ENCODE measurements at places on chromosomes 2 and 18.

DNA sequence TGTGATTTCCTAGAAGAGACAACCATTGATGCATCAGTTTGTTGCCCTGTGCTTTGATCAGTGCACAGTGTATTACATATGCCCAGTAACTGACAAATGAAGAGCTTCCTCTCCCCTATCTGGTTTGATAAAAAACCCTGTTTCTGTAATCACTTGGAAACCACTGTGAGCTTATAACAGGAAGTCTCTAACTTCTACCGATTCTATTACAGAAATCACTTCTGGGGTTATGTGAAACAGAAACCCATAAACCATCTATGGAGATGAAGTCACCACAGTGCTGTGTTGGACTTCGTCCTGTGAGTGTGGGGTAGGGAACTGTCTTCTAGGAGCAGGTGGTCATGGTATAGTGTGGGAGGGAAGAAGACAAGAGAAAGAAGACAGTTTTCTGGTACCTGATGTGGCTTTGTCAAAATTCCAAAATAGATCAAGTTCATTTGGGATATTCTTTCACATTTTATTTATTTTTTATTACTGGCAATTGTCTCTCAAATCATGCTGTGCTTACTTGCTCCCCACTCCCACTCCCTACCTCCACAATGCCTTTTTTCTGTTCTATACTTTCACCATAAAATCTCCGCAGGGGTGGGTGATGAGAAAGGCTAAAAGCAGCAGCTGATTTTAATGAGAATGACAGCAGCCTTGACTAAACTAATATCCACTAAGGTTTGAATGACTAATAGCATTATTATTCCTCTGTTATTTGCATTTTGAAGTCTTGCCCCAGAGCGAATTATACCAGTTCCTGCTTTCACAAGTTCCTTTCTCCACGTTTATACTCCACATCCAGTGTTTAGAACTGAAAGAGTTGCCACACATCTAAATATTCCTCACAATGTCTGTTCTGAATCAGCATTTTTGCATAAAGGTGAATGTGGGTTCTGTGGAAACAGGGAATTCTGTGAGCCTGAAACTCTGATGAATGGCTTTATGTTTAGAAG is 41.7 kb upstream of the RND3 start:
- DNase-seq, result no peak

- DNase-seq, result no peak
These were observed 17.0 kb downstream of the STAT1 start for GRCh38 chr2:190996947-190997346.

DNA sequence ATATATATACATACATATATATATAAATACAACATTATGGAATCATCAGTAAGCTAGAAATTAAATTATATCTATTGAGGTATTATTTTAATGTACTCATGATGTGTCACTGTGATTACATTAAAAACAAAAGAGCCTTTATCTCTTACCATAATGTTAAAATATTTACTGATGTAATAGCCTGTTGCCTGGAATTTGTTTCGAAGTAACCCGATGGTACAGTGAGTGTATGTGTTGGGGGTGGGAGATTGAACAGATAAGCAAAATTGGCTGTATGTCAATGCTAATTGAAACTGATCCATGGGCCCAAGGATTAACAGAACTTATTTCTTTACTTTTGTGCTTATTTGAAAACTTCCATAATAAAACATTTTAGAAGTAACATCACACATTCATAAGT is 1473.2 kb downstream of the LRP1B start:
- no peak for DNase-seq

DNA sequence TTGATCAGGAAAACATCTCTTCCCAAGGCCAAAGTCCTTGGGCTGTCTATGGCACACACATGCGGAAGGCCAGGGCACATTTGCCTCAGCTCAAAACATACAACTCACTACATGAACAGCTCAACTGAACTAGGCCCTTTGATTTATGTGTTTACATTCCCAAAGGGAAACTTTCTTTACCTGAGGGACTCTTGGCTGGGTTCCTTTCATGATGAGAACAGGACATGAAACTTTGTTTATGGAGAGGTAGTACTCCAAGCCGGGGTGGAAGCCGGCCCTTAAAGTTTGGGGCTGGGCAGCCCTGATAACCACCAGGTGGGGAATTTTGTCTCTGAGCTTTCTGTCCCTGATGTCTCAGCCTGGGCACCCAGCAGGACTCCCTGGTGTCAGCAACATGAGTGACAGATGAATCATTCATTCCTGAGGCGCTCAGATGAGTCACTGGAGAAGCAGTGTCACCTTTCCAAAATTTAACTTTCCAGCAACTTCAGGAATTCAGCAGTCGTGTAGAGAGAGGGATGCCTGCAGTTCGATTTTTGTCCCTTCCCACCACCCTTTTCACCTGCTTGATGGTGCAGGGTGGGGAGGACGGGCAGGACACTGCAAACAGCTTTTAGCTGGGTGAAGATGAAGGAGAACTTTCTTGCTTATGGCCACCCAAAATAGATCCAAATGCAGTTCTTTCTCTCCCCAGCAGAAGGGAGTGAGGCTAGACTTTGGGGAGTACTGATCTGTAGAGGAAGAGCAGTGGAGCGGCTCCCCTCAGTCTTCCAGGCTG is 331.6 kb downstream of the DYSF start:
- DNase-seq, result no peak

DNA sequence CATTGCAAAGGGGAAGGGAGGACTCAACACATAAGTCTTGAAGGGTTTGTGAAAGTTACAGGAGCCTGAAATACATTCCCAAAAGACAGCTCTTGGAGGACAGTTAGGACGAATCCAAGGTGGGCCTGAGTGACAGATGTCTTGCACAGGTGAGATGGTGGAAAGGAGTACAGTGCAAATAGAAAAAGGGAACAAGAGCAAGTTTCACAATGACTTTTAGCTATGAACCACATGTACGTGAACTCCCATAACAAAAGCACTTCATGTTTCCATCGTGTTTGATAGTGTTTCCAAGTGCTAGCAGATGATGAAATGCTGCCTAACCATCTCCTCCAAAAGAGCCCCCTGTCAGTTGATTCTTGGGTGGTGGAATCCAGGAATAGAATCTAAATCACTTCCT is 1.8 kb downstream of the IL18RAP start:
- no peak for DNase-seq

- no peak for DNase-seq
These were observed 115.6 kb upstream of the GPC1 start for GRCh38 chr2:240319855-240320203.

DNA sequence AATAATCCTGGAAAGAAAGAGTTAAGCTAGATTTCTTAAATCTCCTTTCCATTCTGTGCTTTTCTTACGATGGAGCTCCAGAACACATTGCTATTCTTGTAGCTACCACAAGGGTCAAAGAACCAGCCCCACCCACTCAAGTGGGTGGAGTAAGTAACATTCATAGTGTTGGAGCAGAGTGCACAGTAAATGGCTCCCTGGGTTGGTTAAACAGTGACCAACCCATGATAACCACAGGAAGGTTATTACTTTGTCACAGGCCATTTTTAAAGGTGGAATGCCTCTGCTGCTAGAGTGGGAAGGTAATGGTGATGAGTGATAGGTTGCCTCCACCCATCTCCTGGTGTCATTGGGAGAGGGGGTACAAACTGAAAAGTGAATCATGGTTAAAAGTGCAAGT is 13.9 kb downstream of the ARPC2 start:
- DNase-seq, result no peak

DNA sequence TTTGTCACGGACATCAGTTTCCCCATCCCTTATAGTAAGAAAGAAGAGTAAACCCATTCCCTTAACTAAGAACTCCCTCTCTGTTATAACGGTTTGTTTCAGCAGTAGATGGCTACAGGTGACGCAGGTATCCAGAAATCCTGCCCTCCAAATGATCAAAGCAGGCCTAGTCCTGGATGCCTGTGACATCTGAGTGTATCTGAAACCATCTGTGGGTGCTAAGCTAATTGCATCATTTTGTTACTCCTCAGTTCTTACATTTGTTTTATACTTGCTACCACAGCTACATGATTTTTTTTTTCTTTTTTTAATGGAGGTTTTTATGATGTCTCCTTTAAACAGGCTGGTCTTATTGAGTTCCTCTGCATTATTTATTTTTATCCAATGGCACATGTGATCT is 55.1 kb downstream of the AAK1 start:
- no peak for DNase-seq

- DNase-seq, result peak; percentile 85
These were observed 154.3 kb downstream of the EIPR1 start for GRCh38 chr2:3223080-3223923.

DNA sequence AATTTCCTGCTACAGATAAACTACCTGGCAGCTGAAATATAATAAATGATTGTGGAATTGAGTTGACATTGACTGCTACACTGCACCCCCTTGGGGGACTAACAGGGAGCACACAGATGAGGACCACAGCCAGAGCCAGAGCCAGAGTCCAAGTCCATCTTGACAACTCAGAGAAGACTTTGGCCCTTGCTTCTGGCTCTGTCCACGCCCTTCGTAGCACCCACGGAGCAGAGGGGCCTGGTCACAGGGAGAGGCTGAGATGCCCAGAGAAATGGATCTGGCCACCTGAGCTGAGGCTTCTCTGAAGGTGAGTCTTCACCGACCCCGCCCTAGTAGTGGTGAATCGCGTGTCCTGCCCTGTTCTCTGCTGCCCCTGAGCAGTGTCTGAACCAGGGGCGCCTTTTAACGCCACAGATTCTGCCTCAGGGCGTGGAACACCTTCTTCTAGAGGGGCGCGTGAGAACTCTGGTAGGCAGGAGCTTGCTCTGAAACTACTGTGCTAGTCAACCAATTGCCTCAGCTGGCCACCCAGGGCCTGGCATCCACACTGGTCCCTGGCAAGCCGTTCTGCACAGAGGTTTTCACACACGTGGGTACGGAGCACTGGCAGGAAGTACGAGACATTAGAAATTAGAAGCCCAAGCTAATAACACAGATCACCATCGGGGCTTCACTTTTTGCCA is 35.7 kb upstream of the MAT2A start:
- DNase-seq, result no peak

- DNase-seq, result no peak
These were observed 178.0 kb downstream of the UBE2E3 start for GRCh38 chr2:181158427-181158826.

GRCh38 chr2:7858624-7859023 is 823.2 kb upstream of the ID2 start:
- no peak for DNase-seq

GRCh38 chr2:134195341-134195740 is 58.5 kb upstream of the MGAT5 start:
- DNase-seq, result no peak

- DNase-seq, result peak; percentile 70
These were observed 89.4 kb downstream of the DGKD start for GRCh38 chr2:233443511-233444183.

DNA sequence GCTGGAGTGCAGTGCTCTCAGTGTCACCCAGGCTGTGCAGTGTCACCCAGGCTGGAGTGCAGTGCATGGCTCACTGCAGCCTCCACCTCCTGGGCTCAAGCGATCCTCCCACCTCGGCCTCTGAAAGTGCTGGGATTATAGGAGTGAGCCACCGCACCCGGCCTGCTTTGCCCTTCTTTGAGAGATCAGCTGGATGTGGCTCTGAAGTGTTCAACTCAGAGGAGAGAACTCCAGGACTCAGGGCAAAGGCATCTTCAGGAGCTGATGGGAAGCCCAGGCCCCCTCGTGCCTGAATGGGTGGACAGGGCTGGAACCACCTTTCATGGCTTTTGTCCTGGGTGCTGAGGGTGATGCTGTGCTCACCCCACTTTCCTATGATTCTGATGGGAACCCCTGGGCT is 52.0 kb upstream of the HAAO start:
- no peak for DNase-seq

DNA sequence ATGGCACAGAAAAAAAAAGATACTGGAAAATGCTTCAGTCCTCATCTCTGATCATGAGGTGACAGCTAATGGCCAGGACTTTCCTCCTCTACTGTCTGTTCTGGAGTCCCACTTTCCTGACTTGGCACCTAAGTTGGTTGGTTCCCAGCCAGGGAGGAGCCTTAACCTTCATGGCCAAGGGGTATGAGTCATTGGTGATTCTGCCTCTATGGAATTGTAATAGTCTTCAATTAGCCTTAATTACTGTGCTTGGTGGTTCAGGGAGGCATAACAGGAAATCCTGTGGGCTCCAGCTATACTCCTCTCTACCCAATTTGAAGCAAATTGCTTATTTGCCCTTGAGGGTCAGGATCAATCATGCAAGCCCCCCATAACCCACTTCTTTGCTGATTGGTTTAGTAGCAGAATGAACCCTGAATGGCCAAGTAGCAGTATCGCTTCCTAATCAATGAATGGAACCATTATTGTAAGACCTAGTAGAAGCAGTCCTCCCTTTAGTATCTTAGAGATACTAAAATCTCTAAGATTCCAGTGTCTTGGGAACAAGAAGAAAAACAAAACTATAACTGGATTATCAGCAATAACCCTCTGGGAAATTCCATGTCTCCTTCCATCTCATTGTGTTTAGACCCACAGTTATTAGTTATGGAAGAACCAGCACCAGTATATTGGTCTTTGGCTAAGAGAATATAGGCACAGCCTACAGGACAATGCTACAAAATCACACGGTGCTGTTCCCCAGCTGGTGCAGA is 109.0 kb downstream of the COL6A3 start:
- no peak for DNase-seq

DNA sequence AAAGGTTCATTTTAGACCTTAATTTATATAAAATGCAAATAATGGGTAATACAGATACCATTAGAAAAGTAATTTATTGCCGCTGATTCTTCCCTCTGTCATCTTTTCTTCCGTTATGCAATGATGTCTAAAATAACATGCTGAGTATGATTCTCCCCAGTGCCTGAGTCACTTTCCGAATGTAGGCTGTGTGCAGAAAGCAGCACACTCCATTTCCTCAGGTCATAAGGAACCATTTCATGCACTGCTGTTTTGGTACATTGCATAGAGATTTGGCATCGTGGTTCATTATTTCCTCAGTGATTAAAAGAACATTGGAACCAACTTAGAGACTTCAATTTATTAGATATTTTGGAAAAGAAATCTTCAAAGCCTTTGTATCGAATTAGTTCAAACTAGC is 173.5 kb downstream of the CDH2 start:
- no peak for DNase-seq

GRCh38 chr18:23850215-23850614 is 161.0 kb downstream of the LAMA3 start:
- no peak for DNase-seq

GRCh38 chr2:129885735-129886134 is 93.7 kb upstream of the RAB6C start:
- no peak for DNase-seq

- DNase-seq, result no peak
These were observed 79.6 kb downstream of the MMADHC start for GRCh38 chr2:149507974-149508373.

- DNase-seq, result no peak
These were observed 732.2 kb downstream of the DPP10 start for GRCh38 chr2:115174651-115175050.

DNA sequence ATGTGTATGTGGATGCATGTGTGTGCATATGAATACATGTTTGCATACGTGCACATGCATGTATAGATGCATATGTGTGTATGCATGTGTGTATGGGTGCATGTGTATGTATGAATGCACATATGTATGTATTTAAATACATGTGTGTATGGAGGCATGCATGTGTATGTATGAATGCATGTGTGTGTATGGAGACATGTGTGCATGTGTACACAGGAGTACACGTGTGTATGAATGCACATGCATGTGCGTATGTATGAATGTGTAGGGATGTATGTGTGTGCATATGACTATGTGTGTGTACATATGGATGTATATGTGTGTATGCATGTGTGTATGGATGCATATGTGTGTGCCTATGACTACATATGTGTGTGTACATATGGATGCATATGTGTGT is 51.9 kb downstream of the DCDC2C start:
- DNase-seq, result no peak

- DNase-seq, result peak; percentile 33
These were observed 67.9 kb downstream of the DGKD start for GRCh38 chr2:233422050-233422639.

- no peak for DNase-seq
These were observed 83.2 kb upstream of the RND3 start for GRCh38 chr2:150570712-150571111.

Data from activated T-helper 9 cell treated with anti-CD3 and anti-CD28 coated beads, Interleukin-2, amount 50 U/mL, for 16 hours (primary cell).